ENCODE measurements at places on chromosomes 11 and 22.

DNA sequence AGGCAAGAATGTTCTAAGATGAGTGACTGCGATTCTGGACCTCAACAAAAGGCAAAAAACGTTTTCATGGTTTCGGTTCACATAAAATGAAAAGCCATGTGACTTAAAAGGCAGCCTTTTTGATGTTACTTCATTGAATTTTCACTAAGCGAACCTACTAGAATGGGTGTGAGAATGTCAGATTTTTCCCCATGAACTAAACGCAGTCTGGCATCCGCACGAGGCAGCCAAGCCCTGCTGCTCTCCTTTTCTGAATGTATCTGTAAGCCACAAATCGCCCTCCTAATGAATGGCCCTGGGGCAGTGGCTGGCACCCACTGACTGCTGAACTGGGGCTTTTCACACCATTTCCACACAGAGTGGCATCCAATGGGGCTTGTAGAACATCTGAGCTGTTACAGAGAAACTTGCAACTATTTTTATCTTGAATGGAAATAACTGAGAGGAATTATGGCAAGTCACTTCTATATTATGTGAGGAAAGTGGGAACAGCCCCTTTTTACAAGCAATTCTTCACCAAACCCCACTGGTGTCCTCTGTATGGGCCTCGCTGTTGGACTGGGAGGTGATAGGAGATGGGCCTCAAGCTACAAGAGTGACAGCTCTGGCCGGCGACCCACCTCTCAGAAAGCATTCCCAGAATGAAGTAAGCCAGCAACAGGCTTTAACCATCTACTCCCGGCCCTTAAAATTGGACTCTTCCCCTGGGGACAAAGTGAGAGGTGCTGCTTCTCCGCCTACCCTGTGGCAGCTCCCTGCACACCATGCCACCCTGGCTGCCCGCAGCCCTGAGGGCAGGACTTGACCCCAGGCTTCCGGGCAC is 29.4 kb downstream of the PPP2R1B start:
- DNase-seq = no peak

DNA sequence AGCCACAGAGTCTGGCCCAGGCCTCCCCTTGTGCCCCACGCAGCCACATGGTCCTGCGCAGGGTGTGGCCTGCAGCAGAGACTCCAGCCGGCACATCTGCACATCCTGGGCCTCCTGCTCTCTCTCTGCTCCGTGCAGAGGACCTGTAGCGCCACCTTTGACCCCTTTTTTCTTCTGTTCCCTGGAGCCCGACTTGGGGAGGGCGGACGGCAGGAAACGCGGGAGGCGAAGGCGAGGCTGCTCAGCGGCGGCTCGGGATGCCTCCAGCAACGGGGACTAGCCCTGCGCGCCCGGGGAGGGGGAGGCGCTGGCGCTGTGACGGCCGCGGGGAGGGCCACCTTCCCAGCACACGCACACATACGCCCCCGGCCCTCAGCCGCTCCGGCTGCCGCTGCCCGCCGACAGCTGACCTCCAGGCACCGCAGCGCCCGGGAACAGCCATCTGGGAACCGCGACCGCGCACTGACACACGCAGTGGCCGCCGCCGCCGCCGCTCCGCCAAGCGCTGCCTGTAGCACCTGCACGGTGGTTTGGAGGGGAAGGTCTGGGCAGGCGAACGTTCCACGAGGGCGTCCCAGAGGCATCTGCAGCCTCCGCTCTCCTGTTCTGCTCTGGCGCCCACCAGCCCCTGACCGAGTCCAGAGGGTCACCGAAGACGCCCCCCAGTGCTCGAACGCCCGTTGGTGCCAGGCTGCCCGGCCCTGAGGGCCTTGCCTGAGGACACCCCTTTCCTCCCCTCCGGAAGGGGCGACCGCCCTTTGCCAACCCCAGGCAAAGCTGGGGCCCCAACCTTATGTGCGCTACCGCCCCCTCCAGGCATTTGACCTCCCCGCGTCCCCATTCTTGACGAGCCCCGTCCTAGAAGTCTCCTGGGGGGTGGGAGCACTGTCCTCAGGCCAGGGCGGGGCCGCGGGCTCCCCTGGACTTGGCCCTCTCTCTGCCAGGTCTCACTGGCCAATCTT is 16.9 kb upstream of the C22orf42 start:
- no peak for DNase-seq

GRCh38 chr11:57458410-57459163 is 1.7 kb upstream of the RTN4RL2 start:
- DNase-seq = peak; percentile 83

DNA sequence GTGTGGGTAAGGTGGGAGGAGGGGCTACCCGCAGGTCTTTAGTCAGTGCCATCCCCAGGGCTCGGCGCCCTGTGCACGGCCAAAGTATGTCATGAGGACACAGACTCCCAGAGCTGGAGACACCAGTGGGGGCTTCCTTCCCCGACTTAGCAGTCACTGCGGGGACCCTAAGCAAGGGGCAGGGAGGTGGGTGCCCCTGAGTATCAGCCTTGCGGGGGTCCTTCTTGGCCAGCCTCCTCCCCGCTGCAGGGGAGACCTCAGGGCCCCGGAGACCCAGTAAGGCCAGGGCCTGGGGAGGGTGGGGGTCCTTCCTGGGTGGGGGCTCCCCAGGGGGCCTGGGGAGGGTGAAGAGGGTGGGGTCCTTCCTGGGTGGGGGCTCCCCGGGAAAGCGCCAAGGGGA is 673.8 kb downstream of the BRD1 start:
- DNase-seq = no peak

DNA sequence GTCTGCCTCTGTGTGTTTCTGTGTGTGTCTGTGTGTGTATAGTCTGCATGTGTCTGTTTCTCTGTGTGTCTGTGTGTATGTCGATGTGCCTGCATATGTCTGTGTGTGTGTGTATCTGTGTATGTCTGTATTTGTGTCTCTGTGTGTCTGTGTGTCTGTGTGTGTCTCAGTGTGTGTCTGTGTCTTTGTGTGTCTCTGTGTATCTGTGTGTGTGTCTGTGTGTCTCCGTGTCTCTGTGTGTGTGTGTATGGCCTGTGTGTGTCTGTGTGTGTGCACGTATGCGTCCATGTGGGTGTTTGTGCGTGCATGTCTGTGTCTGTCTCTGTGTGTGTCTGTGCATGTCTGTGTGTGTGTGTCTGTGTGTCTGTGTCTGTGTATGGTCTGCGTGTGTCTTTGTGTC is 439 bp downstream of the SNX32 start:
- DNase-seq = no peak

DNA sequence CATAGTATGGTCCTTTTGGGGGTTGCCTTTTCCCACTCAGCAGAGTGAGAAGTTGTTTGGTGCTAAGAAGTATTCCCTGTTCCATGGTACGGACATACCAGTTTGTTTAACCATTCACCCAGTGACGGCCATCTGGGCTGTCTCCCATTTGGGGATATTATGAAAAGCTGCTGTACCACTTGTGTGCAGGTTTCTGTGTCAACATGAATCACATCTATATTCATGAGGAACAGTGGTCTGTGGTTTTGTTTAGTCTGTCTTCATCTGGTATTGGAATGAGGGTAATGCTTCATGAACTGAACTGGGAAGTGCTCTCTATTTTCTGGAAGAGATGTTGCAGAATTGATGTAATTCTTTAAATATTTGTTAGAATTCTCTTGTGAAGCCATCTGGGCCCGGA is 89.5 kb downstream of the TRMU start:
- DNase-seq = no peak

GRCh38 chr11:130609121-130610035 is 160.9 kb downstream of the ADAMTS15 start:
- no peak for DNase-seq

- DNase-seq = no peak
Observed at GRCh38 chr11:44300844-44301563, 8.9 kb downstream of the ALX4 start.

- DNase-seq = no peak
Observed at GRCh38 chr11:11978792-11979487, 29.5 kb downstream of the DKK3 start.

- no peak for DNase-seq
Observed at GRCh38 chr11:46537121-46537520, 56.7 kb downstream of the AMBRA1 start.

GRCh38 chr11:123166071-123166559 is 28.9 kb downstream of the CLMP start:
- DNase-seq = no peak

- peak; percentile 47 for DNase-seq
Observed at GRCh38 chr22:17705951-17706900, 67.7 kb downstream of the BCL2L13 start.

DNA sequence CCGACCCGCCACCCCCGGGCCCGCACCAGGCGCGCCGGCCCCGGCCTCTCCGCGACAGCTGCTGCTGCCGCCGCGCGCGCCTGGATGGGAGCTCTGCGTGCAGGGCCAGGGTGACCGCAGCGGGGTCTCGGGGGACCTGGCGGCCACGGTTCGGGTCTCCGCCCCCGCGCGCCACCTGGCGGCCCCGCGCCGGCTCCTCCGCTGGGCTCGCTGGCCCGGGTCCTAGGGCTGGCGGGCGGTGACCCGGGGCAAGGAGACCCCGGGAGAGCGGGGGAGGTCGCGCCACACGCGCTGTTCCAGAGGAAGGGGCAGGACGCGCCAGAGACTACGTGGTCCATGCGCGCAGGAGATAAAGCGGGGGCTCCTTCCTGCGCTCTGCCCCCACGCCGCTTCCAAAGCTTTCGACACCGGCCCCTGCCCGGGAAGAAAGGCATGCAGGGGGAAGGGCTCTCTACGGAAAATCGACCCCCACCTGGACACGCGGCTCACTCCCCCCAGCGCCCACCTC is 562 bp downstream of the SHANK2 start:
- DNase-seq = no peak

GRCh38 chr22:50261615-50262459 is at the start of gene MAPK12:
MAPK12 (minus strand) TSS chr22:50261683; CDS start chr22:50261509, 174 bp downstream.
- no peak for DNase-seq

GRCh38 chr11:9535189-9535781 is 38.2 kb upstream of the WEE1 start:
- DNase-seq = peak; percentile 81

DNA sequence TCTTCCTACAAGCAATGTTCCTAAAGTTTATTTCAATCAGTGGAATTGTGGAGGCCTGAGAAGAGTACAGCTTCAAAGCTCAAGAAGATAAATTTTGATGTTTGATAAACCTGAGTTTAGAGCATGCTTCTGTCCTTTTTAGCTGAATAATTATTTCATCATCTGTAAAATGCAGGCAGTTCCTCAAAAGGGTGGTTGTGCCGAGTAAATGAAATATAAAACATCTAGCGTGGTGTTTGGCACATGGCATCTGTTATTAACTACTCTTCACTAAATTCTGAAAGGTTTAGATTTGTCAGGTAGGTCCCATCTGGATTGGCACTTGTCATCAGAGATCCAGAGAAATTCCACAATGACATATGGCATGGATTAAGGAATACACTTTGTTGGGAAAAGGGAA is 155.1 kb downstream of the DDX10 start:
- no peak for DNase-seq

DNA sequence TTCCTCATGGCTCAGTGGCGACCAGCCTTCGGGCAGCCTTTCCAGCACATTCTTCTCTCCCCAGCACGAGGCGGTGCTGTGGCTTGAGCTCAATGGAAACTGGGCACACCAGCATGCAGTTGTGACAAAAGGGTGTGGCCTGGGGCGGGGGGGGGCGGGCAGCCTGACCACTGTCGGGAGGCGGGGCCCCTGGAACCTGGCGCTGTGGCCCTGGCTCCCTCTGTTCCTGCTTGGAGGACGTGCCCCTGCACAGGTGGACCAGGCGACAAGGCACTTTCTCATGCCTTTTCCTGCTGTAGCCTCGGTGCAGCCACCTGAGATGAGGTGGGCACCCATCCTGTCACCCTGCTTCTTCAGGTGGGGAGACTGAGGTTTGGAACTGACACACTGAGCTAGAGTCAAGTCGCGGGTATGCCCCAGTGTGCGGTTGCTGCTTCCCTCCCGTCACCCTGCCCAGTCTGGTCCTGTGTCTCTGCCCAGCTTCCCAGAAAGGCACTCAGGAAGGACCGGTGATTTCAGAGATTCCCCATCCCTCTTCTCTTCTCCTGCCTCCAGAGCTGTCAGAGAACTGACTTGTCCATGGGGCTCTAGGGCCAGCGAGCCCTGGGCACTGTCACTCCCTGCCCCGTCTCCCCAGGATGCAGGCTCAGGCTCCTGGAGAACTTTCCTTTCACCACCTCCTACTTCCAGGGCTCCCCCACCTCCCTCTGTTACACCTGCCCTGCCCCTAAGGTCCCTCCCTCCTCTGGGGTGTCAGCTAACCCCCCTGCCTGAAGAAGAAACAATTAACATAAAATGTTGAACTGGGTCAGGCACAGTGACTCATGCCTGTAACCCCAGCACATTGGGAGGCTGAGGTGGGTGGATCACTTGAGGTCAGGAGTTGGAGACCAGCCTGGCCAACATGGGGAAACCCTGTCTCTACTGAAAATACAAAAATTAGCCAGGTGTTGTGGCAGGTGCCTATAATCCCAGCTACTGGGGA is 9.9 kb downstream of the B3GAT1 start:
- DNase-seq = no peak

- no peak for DNase-seq
Observed at GRCh38 chr11:122175306-122175705, 59.3 kb upstream of the BLID start.

DNA sequence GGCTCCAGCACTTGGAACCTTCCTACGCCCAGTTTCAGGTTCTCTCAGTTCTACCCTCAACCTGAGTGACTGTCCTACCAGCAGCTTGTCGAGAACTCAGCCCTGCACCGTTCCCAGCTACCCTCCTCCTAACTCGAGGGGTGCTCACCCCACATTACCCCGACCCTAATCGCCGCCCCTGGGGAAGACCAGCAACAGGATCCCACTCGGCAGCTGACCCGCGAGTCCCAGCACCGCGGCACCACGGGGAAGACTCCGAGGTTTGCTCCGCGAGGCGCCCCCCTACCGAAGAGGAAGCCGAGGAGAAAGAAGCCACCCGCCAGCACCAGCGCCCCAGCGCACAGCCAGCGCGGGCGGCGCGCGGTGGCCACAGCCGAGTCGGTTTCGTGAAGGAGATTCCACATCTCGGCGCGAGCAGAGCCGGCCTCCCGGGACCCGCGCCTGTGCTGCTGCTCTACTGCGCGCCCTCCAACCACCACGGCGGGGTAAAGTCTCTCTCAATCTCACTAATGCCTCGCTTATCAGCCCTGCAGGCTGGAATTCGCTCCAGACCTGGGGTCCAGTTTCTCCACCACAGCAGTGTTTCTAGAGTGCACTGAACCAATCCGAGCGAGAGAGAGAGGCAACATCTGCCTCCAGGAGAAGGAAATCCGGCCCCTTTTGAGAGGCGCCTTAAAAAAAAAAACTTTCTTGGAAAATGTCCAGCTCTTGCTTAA is at the start of gene FOLH1:
FOLH1 (minus strand) TSS at position 597 of the 716 bp plus-strand sequence; CDS start at position 404, 193 bp downstream.
- DNase-seq = no peak

GRCh38 chr22:43088627-43088983 is 586 bp downstream of the TTLL1 start:
- DNase-seq = no peak

GRCh38 chr11:16795146-16795545 is 56.7 kb downstream of the C11orf58 start:
- DNase-seq = no peak
